ENCODE measurements at places on chromosomes 3 and 15.

GRCh38 chr15:43103907-43104306 lies 1.9 kb downstream of the UBR1 start:
- DNase-seq, result no peak

DNA sequence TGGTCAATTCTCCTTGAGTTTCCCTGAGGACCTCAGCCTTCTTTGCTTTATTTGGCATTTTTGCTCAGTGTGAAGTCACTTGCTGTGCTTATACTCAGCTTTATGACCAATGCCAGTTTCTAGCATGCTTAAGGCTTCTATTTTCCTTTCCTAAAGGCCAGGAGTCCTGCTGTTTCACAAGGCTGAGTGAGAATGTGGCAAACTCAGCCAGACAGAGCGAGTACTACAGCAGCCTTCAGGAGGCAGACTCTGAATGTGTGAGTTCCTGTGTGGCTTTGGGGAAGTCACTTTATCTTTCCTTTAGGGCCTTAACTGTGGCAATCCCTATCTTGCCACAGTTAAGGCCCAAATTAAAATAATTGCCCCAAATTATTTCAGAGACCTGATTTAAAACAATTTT lies 213.2 kb upstream of the MRPL3 start:
- DNase-seq, result no peak

DNA sequence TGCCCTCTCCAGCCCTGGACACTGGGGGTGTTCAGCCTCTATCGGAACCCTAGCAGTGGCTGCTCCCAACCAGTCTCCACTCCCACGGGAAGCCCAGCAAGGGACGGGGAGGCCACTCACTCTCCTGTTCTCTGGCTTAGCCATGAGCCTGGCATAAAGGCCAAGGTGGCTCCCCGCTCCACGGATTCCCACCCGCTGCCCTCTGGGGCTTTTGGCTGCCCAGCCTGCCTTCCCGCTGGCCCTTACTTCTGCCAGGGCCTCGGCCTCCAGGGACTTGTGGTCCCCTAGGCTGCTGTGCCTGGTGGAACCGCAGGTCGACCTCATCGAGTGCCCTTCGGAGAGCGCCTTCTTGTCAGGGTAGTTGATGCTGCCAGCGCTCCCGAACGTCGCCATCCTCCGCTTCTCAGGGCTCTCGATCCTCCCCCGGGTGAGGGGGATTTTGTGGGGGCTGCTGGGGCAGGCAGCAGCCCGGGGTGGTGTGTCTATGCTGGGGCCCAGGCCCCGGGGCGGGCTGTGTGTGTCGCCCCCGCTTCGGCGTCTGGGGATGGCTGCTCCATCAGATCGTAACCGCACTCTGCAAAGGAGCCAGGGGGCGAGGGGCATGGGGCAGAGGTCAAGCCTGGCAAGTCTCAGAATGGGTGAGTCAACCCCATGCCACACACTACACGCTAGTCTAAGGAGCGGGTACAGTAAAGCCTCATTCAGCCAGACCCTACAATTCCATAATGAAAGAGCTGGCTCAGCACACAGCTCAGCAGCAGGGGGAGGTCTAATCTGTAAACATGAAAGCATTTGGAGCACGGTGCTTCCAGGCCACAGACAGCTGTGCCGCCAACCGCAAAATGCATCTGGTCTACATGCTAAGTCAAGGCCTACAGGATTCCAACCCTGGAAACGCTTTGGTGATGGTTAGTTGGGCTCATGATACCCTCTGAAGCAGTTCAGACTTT lies 27.3 kb upstream of the RAD18 start:
- peak; percentile 42 for DNase-seq

DNA sequence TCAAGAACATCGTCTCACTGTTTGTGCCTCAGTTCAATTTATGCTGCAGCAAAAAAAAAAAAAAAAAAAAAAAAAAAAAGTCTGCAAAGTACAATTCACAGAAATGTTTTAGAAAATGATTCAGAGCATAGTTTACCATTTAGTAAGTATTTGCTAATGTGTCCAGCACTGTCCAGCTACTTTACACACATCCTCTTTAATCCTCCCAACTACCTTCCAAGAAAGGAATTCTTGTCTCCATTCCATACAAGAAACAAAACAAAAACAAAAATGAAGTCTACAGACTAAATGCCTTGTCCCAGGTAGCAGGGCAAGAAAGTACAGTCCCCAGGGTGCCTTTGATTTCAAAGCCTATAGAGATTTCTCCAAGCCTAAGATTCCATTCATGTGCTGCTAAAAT lies 38.9 kb upstream of the SNTN start:
- peak; percentile 23 for DNase-seq

- DNase-seq, result no peak
These were observed 732.9 kb downstream of the VGLL3 start for GRCh38 chr3:86257955-86258641.

DNA sequence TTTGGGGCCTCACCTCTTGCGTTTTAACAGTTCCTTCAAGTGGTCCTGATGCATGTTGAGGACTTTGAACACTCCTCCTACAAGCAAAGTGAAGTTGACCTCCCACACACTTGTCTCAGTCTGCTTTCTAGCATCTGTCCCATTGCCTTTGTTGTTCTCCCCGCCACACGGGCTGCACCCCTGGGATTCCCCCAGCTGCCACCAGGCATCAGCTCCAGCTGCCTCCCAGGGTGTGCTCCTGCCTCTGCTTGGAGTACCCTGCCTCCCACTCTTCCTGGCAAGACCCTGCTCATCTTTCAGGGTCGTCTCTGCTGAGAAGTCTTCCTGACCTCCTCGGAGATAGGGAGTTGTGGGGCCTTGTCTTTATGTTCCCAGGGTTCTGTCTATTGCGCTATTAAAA lies 52.2 kb downstream of the IGF1R start:
- DNase-seq, result no peak

DNA sequence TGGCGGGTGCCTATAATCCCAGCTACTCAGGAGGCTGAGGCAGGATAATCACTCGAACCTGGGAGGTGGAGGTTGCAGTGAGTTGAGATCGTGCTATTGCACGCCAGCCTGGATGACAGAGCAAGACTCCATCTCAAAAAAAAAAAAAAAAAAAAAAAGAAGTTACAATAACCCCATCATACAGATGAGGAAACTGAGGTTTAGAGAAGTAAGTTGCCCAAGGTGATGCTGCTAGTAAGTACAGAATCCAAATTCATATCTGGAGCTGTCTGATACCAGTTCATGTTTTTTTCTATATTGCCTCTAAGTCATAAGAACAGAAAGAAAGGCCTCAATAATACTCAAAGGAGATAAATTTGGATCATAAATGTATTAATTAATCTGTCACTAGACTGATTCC lies 40.6 kb downstream of the MCF2L2 start:
- no peak for DNase-seq

DNA sequence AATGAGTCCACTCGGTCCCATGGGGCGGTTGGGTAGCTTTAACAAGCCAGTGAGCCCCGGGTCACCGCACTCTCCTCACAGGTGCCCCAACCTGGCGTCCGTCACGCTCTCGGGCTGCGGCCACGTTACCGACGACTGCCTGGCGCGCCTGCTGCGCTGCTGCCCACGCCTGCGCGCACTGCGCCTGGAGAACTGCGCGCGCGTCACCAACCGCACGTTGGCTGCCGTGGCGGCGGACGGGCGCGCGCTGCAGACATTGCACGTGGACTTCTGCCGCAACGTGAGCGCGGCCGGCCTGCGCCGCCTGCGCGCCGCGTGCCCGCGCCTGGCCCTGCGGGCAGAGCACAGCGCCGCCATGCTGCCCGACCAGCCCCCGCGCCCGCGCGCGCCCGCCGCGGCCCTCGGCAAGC lies 3.4 kb downstream of the FBXL22 start:
- DNase-seq, result peak; percentile 90

DNA sequence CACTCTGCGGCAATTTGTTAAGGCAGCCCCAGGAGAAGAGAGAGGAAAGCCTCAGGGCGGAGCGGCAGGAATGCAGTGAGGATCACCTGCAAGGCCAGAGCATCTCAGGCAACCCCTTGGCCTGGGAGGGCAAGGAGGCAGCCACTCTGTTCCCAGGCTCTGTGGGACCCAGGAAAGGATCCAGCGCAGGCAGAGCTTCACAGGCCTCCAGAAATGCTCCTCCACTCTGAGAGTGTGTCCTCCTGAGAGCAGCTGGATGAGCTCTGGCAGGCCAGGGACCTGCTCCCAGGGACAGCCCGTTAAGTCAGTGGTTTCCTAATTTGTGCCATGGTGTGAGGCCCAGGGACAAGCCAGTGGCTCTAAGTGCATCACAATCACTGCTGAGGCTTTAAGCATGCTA lies 35.2 kb downstream of the RAB6B start:
- DNase-seq, result no peak

- peak; percentile 48 for DNase-seq
These were observed 13.1 kb downstream of the SLC6A6 start for GRCh38 chr3:14415501-14415900.

GRCh38 chr3:159865041-159865579 lies 123.5 kb upstream of the IL12A start:
- peak; percentile 66 for DNase-seq

DNA sequence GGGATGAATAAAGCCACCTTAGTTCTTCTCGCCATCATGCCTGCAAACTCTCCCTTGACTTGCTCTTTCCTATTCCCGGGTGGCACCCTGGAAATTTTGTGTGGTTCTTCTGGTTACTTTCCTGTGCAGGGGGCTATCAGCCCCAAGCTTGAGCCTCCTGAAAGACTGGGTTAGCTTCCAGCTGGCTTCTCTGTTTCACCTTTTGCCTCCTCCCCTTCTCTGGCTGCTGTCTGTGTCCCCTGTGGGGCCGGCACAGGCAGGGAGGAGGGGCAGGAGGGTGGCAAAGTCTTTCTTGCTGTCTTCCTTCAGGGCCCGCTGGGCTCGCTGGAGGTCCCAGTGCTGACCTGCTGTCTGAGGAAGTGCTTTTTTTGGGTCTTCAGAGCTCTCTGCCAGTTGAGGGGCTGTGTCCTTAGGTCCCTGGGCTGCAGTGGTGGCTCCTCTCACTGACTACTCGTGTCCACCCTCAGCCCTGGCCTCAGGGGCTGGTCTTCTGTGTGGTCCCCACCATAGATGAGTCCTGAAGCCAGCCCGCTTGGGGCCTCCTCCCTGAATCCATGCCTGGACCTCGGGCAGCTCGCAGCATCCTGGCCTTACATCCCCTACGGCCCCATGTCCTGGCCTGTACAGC lies 196.5 kb downstream of the KLF13 start:
- no peak for DNase-seq

- peak; percentile 91 for DNase-seq
These were observed 4.3 kb downstream of the SNTN start for GRCh38 chr3:63656786-63657185.

DNA sequence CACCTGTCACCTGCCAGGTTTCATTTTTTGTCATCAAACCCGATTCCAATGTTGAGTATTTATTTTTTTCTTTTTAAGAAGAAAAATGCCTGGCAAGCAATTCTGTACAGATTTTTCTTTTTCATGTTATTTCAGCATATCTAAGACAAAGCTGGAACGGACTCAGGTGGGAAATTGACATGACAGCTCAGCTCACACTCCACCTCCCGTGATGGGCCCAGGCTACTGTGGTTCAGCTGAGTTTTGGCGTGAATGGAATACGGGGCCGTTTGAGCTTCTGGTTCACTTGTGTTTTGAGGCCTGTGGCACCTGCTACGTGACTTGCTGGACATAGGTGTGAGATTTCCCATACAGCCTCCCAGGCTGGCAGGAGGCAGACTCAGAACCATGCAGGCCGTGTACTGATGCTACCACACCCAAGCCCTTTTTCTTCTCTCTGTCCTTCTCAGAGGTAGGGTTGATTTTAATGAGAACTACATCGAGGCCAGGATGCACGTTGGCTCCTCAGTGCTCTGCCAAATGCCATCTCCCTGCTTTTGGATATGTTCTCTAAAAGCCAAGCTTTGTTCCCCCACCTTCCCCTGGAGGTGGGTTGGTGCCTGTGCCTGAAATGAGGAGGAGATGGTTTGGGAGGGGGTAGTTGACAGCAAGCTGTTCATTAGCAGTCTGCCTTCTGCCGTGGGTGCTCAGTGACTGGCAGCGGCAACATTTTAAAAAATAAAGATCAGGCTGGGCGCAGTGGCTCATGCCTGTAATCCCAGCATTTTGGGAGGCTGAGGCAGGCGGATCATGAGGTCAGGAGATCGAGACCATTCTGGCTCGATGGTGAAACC lies 48.7 kb downstream of the TRAK1 start:
- no peak for DNase-seq

DNA sequence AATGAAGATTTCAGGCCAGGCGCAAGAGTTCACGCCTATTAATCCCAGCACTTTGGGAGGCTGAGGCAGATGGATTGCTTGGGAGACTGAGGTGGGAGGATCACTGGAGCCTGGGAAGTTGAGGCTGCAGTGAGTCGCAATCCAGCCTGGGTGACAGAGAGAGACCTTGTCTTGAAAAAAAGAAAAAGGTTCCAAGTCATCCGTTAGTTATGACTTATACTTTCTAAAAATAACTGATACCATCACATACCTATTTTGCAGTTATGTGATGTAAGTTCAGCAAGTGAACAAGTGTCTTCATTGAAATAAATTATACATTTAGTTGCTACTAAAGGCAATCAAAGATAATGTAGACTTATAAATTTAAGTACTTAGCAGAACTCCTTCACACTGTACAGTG lies 22.1 kb downstream of the CLPX start:
- DNase-seq, result no peak

DNA sequence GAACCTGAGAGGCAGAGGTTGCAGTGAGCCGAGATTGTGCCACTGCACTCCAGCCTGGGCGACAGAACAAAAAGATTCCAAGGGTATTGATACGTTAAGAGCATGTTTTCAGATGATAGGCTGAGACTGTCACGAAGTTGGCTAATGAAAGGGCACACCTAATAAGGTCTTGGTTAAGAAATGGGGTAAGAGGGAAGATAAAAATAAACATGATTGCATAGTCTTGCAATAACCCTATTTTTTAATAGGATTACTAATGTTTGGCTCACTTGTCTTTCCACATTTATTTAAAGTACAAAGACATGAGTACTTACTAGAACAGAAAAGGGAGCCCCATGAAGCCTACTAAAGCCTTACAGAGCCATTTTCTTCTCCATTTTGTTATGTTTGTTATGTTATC lies 109.0 kb downstream of the FRMD4B start:
- peak; percentile 45 for DNase-seq

DNA sequence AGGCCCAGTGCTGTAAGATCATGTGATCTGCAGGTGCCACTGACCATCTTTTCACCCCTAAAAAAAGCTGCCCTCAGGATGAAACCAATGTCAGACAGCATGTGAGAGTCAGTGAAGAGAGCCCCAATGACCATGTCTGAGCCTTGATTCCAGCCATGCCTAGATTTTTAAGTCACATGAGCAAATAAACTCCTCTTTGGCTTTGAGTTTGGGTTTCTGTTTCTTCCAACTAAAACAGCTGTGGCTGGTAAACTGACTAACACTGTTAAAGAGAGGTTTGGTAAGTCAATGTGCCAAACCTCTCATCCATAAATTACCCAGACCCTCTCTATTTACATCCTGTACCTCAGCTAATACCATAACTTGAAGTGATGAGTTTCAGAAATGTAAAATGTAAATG lies 8.3 kb downstream of the MYO5A start:
- DNase-seq, result no peak
